ENCODE measurements at places on chromosomes 1 and 21. TPM values are rescaled to one million over a fixed set of nuclear protein-coding genes. Genes with fewer than 3 reads are reported as not detected.

DNA sequence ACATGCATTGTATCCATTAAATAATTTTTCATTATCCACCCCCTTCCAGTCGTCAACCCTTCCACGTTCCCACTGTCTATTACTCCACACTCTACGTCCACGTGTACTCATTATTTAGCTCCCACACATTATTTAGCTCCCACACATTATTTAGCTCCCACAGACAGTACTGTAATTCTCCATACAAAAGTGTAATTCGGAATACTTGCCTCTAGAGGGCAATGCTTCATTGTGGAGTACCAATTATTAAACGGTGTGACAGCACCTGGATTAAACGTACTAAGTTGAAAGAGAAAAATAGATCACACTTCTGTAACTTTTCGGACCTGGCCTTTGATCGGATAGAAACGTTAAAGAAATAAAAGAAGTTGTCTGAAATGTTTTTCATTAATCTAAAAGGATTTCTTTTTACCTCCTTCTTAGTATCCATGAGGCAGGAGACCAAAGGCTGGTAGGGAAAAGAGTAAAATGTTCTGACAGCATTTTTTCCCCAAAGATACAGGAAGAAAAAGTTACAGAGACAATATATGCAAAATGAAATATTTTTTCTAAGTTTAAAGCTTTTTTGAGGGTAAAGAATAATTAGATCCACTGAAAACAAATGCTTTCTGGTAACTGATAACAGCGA, 99.2 kb downstream of the LHX8 start:
- H3K4me1 ChIP-seq = no peaks in the 10 kb centered on the region
- DNase-seq = no peak
- no peak overlapping the region for H3K27ac ChIP-seq
- H3K36me3 ChIP-seq = no peaks in the 10 kb centered on the region

ADAMTS4 gene
- 1.5 TPM for total RNA-seq

- no peak overlapping the region for H3K27ac ChIP-seq
- DNase-seq = no peak
- H3K4me3 ChIP-seq = no peak overlapping the region
- H3K36me3 ChIP-seq = peaks cover 3% of the 10 kb centered on the region
- H3K27me3 ChIP-seq = no peaks in the 10 kb centered on the region
Measured at GRCh38 chr1:147264158-147264768, 21.8 kb downstream of the CHD1L start.

GRCh38 chr1:89005286-89006151, 13.1 kb upstream of the KYAT3 start:
- DNase-seq = no peak
- H3K36me3 ChIP-seq = peaks cover 22% of the 10 kb centered on the region
- no peak overlapping the region for H3K4me3 ChIP-seq
- H3K4me1 ChIP-seq = peaks cover 29% of the 10 kb centered on the region

- H3K4me1 ChIP-seq = no peaks in the 10 kb centered on the region
- no peaks in the 10 kb centered on the region for H3K27me3 ChIP-seq
- H3K27ac ChIP-seq = no peak overlapping the region
- no peaks in the 10 kb centered on the region for H3K36me3 ChIP-seq
- H3K4me3 ChIP-seq = no peak overlapping the region
Measured at GRCh38 chr1:113552244-113552643, 161.9 kb downstream of the MAGI3 start.

GRCh38 chr1:48181669-48182367, 40.7 kb upstream of the SLC5A9 start:
- no peaks in the 10 kb centered on the region for H3K27me3 ChIP-seq
- H3K36me3 ChIP-seq = no peaks in the 10 kb centered on the region
- H3K4me1 ChIP-seq = no peaks in the 10 kb centered on the region
- no peak overlapping the region for H3K27ac ChIP-seq
- no peak overlapping the region for H3K4me3 ChIP-seq
- DNase-seq = no peak

PCSK9 gene
- total RNA-seq = 7.0 TPM

DNA sequence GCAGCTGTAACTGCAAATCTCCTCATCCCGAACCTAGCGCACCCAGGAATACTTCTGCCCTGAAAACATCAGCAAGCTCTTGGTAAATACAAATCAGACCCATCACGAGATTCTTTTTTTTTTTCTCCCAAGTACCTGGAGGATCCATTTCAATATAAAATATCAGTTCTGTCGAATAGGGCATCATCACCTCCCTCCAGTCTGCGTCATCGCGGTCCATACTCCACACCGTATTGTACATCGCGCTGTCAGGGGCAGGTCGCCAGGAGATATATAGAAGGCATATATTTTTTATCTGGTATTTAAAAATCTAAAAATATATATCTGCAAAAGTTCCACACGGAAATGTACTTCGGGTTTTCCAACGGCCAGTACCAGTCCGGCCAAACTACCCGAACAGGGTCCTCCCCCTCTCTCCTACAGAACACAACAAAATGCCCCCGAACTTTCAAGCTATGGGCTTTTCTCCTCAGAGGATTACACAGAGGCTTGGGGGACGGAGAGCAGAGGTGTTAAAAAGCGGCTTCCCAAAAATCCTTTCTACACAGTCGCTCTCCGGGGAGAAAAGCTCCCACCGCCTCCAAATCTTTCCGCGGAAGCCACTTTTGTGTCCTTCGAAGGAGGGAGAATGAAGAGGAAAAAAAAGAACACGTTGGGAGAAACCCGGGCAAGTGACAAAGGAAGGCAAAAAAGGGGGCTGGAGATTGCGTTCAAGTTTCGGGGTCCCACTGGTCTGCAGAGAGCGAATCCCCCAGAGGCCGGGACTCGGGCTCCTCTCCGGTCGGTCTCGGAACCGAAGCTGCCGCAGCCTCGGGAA, 509 bp downstream of the PIK3R3 start:
- peak overlapping the region; percentile 67 for H3K4me3 ChIP-seq
- H3K36me3 ChIP-seq = no peaks in the 10 kb centered on the region
- peak overlapping the region; percentile 94 for H3K27ac ChIP-seq
- H3K4me1 ChIP-seq = peaks cover 50% of the 10 kb centered on the region
- H3K27me3 ChIP-seq = no peaks in the 10 kb centered on the region
